ENCODE measurements at places on chromosomes 11 and 22.

GRCh38 chr11:59678118-59678812, 9.4 kb upstream of the PATL1 start:
- no peak for DNase-seq

- DNase-seq, result no peak
Measured at GRCh38 chr22:29165321-29166060, 40.2 kb upstream of the EMID1 start.

DNA sequence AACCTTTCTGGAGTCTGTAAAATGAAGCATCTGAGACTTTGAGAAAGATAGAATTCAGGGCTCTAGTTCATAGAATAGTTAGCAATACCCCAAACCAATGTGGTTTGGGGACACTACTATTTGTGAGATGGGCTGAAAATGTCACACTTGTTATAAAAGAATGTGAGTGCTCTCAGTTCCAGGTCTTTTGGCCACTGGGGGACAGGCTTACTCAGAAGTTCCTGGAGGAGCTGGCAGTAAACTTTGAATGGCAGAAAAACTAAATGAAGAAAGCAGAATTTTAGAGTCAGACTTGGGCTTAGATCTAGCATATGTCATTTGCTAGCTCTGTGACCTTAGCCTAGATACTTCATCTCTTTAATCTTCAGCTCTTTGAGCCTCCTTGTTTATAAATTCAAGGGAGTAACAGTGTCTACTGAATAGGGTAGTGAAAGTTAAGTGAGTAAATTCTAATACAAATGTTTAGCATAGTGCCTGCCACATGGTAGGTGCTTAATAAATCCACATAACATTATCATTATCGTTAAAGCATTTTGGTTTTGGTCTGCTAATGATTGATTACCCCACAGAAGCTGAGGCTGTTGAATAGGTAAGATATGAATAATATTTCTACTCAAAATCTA, 3.7 kb downstream of the LYVE1 start:
- no peak for DNase-seq

DNA sequence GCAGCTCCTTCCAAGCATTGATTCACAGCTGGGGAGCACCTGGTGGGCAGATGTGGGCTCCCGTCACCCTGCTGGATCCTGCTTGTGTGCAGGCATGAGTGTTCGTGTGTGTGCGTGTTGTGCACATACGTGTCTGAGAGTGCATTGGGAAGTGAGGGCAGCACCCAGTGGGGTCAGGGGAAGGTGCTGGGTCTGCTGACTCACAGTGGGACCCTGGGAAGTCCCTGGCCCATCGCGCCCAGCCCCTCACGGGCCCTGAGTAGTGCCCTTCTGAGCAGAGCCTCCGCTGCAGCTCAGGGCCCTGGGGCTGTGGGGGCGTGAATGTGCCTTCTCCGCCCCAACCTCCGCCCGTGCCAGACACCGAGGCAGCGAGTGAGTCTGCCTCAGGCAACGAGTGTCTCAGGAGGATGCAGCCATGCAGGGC, 36.8 kb downstream of the WNT11 start:
- no peak for DNase-seq

- no peak for DNase-seq
Measured at GRCh38 chr11:113104691-113105251, 143.6 kb downstream of the NCAM1 start.

DNA sequence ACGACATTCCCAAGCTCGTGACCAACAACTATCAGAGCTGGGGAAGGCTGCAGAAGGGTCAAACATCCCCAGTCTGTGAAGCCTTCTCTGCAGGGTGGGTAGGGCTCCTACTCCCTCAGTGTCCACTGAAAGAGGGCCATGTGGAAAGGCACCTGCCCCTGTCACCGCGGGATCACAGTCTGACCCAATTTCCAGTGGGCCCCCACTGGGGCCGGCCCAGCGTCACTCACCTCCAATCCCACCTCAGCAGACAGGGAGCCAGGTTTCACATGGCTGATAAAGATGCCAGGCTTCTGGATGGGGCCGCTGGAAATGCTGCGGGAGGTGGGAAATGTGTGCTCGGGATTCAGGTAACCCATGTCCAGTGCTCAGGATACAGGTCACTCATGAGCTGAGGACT, 20.0 kb downstream of the USH1C start:
- DNase-seq, result no peak

GRCh38 chr11:73389134-73389525, 12.9 kb downstream of the RELT start:
- no peak for DNase-seq

- DNase-seq, result no peak
Measured at GRCh38 chr11:11672789-11673188, 51.0 kb upstream of the GALNT18 start.

DNA sequence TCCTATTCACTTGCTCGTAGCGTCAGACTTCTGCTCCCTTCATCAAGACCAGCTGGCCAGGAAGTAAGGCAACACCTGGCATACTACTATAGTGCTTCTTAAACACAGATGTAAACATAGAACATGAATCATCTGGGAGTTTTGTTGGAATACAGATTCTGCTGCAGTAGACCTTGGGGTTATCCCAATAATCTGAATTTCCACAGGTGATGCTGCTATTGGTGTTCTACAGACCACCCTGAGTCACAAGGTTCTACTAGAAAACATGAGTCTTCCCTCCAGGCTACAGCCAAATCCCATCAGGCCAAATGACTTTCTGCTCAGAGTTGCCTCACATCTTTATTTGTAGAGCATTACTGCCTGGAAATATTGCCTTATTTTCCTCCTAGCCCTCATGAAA, 175.2 kb downstream of the NELL1 start:
- DNase-seq, result no peak

- peak; percentile 73 for DNase-seq
Measured at GRCh38 chr11:119338318-119338890, 2.3 kb downstream of the C1QTNF5 start.

GRCh38 chr22:37145180-37146050, 4.3 kb downstream of the IL2RB start:
- DNase-seq, result no peak

DNA sequence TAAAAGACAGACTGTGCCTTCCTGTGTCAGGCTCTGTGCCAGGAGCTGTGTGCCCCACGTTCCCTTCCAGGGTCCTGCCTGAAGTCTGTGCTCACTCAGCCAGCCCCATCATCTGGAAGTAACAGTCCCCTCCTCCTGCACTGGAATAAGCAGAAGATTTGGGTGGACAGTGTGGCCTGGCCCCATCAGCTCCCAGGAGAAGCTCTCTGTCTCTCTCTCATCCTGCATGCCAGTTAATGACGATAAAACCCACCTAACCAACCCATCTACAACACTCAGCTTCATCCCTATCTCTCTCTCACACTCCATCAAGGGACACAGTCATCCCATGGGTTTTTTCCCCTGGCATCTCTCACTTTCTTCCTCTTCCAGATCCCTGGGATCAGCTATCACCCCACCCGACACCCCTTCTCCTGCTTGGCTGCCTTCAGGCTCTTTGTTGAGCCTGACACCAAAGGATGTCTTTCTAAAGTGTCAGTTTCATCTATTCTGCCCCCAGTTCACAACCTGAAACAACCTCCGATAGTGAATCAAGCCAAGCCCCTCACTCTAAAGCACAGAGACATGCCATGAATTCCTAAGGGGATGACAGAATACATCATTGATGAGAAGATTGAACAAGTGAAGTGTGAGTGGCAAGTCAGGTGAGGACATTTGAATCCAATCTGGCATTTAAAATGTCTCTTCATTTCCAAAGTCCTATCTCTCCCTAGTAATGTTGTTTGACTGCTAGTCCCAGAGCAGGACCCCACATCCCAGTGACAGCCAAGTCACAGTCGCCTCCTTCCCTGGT, 91.4 kb upstream of the TOP3B start:
- no peak for DNase-seq

DNA sequence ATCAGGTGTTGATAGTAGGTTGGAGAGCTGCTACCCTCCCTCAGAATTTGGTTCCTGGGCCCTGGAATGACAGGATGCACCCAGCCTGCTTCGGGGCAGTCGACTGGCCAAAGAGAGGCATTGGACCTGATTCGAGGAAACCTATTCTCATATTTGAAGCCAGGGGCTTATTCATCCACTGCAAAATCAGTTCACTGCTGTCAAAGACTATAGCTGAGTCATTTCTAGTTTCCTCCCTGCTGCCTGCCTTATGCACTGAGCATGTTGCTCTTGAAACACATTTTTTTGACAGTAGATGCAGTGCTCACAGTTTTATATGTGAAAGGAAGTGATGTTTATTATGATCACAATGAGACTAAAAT, 565.4 kb downstream of the ETS1 start:
- DNase-seq, result no peak

DNA sequence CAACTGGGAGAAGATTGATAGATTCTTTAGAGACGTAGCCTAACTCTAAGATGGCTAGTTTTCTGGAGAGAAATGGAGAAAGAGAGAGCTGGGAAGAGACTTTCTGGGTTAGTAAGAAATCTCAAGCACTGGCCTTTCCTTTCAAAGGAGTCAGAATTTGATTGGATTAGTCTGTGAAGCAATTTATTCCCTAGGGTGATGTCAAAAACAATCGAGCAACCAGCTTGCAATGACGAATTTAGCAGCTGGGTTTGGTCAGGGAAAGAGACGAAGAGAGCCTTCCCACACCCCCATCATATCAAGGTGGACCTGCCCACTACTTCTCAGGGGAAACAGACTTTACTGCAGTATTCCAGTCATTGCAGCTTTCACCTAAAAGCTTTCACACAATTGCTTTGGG, 10.8 kb downstream of the KRTAP5-6 start:
- DNase-seq, result no peak
